ENCODE measurements at places on chromosomes 1 and 21.

- DNase-seq = peak; percentile 41
Measured at GRCh38 chr1:93446837-93447451, 974 bp upstream of the FNBP1L start.

- DNase-seq = no peak
Measured at GRCh38 chr1:182625719-182626504, 21.7 kb upstream of the RGS16 start.

GRCh38 chr1:166395729-166396128, 228.9 kb upstream of the FAM78B start:
- no peak for DNase-seq

GRCh38 chr1:55010194-55010886, 11.6 kb downstream of the BSND start:
- no peak for DNase-seq

DNA sequence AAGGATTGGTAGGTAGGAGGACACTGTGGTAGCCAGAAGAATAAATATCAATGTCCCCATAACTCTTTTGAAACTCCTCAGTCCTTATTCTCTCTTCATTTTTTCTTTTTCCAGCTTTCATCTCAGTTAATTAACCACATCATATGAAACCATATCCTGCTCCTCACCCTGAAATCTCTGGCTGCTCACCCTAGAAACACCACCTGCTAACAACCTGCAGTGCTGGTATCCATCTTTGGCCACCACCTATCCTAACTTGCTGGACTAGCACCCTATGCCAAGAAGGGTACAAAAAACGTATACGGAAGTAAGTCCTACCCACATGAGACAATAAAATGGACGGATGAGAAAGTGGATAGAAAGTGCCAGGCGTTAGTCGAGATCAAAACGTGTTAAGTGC, 13.7 kb upstream of the DPYD start:
- DNase-seq = no peak

DNA sequence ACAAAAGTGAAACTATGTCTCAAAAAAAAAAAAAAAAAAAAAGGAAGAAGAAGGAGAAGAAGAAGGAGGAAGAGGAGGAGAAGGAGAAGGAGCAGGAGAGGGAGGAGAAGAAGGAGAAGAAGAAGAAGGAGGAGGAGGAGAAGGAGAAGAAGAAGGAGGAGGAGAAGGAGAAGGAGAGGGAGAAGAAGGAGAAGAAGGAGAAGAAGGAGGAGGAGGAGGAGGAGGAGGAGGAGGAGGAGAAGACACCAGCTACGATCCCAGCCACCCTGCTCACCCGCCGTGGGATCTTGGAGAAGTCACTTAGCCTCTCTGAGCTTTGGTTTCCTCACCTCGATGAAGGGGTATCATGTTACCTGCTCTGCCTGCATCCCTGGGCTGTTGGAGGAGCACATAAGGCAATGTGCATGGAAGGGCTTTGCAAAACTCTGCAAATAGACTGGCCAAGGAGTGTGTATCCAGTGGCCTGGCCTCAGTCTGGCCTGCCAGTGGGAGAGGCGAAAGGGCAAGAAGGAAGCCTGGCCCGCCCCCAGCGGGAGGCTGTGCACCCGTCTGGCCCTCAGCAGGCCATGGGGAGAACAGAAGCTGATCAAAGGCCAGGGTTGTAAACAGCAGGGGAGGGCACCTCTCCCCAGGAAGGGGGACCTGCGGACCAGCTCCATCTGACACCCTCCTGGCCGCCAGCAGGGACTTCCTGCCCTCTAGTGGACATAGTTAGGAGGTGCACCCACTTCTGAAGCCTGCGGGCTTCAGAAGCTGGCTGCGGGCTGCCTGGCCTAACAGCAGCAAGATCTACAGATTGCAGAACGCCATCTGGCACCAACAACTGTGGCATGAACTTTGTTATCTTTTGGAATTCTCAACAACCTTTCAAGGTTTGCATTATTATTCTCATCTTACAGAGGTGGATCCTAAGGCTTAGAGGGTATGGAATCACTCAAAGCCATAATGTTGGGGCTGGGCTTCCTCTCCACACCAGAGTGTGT, 19.2 kb upstream of the CDK18 start:
- peak; percentile 75 for DNase-seq

DNA sequence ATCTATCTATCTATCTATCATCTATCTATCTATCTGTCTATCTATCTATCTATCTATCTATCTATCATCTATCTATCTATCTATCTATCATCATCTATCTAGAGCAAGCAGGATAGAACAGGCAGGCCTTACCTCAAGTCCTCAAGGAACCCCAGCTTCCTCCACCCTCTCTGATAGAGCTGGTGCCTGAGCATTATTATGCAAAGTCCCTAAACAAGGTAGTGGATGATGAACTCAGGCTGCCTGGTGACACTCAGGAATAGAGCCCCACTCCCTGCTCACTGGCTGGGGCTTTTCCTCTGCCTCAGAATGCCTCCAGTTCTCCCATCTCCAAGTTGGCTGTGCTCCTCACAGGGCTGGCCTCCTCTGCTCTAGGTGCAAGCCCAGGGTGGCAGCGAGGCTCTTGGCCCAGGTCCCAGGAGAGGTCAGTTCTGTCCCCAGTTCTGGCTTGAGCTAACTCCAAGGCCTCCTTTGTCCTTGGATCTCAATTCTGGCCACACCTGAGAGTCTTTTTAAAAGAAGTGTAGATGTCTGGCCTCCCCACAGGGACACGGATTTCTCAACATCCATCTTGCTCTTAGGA, 60.2 kb downstream of the PCP4 start:
- no peak for DNase-seq

GRCh38 chr1:171256940-171257606, 8.8 kb downstream of the FMO1 start:
- no peak for DNase-seq

- DNase-seq = no peak
Measured at GRCh38 chr1:184513966-184514365, 127.1 kb downstream of the C1orf21 start.

- DNase-seq = no peak
Measured at GRCh38 chr21:27079636-27080240, 112.8 kb upstream of the ADAMTS5 start.

- no peak for DNase-seq
Measured at GRCh38 chr1:181784039-181784683, 277.4 kb downstream of the ZNF648 start.
